Naive B cell (primary cell): ENCODE measurements at places on chromosomes 4 and X.

GRCh38 chr4:44194365-44194764 is 254.2 kb downstream of the KCTD8 start:
- DNase-seq = no peak

GRCh38 chrX:153903238-153903980 is 1.1 kb upstream of the AVPR2 start:
- DNase-seq = no peak

- DNase-seq = no peak
Measured at GRCh38 chr4:181877329-181877848, 365.8 kb upstream of the TENM3 start.

DNA sequence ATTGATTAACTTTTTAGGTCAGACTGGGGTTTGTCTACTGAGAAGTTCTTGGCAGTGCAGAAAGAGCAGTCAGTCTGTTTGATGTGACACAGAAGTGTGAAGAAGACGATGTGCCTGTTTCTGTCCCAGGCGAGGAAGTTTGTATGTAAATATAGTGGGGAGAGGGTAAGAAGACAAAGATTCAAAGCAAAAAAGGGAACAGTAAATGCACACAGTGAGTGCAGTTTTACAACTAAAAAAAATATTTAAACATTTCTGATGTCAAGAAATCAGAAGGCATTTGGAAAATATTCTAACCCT is 264.9 kb downstream of the RAPGEF2 start:
- no peak for DNase-seq

GRCh38 chr4:121253961-121254360 is 89.8 kb upstream of the TNIP3 start:
- no peak for DNase-seq

- DNase-seq = no peak
Measured at GRCh38 chr4:26337612-26338011, 16.8 kb downstream of the RBPJ start.

- DNase-seq = no peak
Measured at GRCh38 chr4:78131403-78131802, 74.3 kb downstream of the FRAS1 start.

GRCh38 chr4:80138551-80139538 is 58.5 kb upstream of the PRDM8 start:
- DNase-seq = peak; percentile 33

DNA sequence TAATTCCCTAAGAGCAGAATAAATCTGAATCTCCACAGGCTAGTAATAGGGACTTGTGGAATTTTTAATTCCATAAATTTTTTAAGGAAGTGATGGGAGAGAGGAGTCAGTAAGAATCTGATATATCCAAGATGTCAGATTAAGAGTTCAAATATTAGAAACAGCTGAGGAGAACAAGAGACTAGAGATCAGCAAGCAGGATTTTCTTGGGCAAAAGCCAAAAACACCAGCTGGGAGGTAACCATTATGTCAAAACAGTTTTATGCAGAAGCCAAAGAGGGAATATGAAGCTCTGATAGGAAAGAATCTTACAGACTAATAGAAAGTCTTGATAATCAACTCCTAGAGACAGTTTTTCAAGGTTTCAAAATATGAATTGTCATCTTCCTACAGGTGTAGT is 72.2 kb upstream of the RBPJ start:
- no peak for DNase-seq

- DNase-seq = no peak
Measured at GRCh38 chrX:24902806-24903205, 113.0 kb downstream of the ARX start.

DNA sequence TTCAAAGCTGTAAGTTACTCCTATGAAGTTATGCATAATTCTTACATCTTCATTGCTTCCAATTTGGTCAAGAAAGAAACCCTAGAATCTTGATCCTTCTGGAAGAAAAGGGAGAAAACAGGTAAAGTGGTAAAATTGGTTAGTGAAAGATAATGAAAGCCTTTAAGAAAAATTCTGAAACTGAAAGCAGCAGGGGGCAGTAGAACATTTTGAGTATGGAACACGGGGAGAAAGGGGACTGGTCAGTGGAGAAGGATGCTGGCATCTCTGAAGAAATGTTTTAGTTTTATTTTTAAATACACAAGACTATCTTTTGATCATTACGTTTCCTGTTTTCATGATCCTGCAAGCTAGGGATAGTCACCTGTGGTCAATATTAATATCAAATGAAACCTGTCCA is 54.3 kb downstream of the SLIT2 start:
- no peak for DNase-seq

GRCh38 chrX:41889317-41890025 is 33.9 kb downstream of the CASK start:
- DNase-seq = no peak

DNA sequence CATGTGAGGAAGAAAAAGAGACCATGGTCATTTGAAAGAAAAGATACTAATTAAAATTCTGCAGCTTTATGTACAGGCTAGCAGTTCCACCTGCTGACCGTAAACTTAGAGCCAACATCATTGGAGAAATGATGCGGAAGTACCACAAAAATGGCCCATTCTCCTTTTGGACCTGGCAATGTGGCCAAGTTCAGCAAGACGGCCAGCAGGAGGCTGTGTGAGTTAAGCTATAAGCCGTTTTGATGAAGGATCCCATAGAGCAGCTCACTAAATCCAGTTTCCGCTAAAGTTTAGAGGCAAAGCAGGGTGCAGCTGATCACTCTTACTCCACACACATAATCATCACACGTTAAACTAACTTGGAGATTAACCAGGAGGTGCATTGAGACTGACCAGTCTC is 133.8 kb downstream of the LDB2 start:
- no peak for DNase-seq

- DNase-seq = no peak
Measured at GRCh38 chr4:100269446-100269845, 79.2 kb upstream of the DDIT4L start.

- no peak for DNase-seq
Measured at GRCh38 chr4:147839200-147839599, 107.3 kb downstream of the ARHGAP10 start.

DNA sequence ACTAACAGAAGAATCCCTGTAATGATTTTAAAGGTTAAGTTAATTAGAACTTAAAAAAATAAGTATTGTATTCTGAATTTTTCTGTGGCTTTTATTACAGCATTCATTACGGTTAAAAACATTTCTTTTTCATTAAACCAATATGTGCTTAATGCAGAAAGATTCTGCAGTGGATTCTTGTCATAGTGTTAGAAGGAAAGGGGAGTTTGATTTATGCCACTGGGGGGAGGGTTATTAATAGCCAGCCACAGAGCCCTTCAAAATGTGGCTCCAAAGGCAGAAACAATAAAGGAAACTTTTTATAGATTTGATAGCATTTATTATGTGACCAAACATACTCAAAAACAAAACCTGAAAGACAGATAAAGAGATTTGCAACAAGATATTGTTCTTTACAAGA is 9.1 kb downstream of the SMAD1 start:
- DNase-seq = no peak

DNA sequence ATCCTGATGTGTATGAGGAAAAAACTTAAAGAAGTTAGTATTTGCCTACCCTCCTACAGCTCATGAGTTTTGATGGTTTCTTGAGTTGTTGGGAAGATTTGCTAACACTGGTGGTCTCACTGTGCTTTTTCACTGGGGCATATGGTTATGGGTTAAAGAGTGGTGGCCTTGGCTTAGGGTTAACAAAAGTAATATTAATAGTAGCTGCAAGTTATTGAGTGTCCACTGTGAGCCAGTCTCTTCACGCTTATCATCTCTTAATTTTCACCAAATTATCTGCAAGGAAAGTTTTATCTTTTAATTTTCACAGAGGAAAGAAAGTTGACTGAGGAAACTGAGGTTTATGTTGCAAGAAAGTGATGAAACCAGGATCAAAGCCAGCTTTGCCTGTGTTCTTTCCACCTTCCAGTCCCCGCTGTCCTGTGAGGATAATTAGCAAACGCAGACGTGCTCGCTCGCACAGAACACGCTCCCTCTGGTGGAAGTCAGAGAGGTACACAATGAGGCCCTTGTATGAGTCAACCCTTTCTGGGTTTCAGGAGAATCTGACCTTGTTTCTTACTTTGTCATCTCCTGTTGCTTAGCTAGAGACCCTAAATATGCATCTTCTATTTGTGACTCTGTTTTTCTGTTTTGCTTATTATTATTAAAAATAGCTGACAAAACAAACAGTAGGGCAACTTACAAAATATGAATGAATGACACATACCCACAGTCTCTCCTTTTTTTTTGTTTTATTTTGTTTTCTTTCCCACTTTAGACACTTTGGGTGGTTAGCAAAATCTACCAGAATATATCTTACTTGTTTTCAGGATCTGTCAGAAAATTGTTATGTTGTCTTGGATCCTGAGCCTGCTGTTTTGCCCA is 94.3 kb downstream of the DDIT4L start:
- DNase-seq = peak; percentile 20
